ENCODE measurements at places on chromosomes 2 and 18.

- no peak for DNase-seq
Measured at GRCh38 chr2:235591921-235592320, 98.1 kb downstream of the AGAP1 start.

DNA sequence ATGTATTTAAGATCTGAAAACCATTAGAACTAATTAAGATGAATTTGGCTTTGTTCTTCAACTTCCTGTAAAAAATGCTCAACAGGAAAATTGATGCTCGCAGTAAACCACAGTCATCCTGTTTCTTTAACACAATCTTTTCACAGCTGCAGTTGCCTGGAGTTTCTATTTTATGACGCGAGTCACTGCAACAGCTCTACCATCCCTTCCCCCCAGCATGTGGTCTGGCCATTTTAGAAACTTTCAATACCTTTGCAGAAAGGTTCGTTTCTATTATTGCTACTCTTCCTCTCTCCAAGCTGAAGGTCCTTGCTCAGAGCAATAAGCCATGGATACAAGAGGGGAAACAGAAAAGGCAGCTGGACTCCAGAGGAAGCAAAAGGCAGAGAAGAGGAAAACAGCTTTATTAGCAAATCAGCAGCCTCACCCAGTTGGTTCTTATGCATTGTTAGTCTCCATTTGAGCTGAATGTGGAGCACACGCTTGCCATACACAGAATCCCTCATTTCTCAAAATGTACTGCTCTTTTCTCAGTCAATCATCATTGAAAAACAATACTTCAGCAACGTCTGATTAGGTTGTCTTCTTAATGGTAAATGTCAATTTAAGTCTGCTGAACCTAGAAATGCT, 3.9 kb downstream of the WIPF1 start:
- peak; percentile 50 for DNase-seq

- no peak for DNase-seq
Measured at GRCh38 chr2:69743847-69744264, 1.9 kb downstream of the ANXA4 start.

DNA sequence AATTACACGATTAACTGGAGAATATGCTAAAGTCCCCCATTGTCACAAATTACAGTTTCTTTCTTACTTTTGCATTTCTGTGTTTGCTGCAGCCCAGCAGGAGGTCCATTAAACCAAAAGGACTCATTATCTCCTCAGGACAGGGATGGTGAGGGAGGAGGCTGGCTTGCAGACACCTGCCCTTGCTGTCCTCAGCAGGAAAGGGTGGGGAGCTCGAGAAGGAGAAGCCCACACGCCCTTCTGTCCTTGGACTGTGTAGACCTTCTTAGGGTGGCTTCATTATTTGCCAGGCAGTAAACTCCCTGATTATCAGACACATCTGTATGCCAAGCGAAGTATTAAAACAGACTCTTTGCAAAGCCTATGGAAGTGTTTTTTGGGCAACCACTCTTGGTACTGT, 196.0 kb downstream of the LDLRAD4 start:
- no peak for DNase-seq

DNA sequence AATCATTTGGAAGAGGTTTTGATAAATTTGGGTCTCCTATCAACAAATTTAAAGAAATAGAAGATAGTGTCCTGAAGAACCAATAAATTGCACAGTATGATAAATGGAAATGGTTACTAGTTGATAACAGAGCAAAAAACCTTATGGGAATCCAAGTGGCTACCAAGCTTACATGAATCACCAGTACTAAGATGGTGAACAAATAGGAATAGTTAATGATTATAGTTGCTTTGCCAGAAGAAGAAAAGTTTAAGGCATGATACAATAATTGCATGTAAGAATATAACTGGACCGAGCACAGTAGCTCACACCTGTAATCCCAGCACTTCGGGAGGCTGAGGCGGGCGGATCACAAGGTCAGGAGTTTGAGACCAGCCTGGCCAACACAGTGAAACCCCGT, 19.6 kb upstream of the INO80D start:
- no peak for DNase-seq

GRCh38 chr2:223896833-223897311, 48.3 kb downstream of the WDFY1 start:
- no peak for DNase-seq

DNA sequence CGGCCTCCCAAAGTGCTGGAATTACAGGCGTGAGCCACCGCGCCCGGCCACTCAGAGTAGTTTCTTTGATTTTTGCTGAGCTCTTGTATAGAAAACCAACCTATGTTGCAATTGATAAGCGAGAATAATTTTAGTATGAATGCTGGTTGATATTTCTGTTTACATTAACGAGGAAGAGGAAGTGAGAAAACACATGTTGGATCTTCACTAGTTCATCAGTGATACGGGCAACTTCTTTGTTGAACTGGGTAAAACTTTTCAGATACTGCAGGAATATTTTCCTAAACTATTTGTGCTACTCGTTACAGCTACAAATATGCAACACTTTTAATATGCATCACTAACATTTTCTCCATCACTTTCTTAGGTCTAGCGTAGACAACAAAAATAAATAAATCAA, 67.9 kb upstream of the SLC25A52 start:
- DNase-seq = no peak
